ENCODE measurements at places on chromosomes 5 and 9.

- DNase-seq: no peak
Observed at GRCh38 chr5:57037355-57037754, 85.4 kb upstream of the MIER3 start.

- no peak for DNase-seq
Observed at GRCh38 chr5:109959652-109960051, 269.9 kb downstream of the MAN2A1 start.

DNA sequence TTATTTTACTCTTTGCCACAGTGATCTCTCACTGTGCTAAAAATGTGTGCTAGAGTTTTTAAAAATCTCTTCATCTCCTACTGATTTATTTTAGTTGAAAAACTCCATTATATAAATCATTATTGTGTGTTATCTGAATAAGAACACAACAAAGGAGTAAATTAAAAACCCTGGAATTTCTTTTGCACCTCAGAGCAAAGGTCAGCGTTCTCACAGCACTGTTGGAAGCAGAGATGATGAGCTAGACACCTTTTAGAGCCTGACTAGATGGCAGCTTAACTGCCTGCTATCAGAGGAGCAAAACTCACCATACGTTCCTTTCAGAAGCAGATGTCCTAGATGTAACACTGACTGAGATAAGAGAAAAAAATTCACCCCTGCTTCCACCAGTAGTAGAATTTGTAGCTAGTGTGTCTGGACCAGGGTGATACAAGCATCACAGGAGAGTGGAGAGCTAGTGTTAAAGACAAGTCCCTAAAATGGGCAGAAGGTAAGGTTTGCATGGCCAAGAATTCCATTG, 147.1 kb downstream of the ENTREP1 start:
- no peak for DNase-seq

DNA sequence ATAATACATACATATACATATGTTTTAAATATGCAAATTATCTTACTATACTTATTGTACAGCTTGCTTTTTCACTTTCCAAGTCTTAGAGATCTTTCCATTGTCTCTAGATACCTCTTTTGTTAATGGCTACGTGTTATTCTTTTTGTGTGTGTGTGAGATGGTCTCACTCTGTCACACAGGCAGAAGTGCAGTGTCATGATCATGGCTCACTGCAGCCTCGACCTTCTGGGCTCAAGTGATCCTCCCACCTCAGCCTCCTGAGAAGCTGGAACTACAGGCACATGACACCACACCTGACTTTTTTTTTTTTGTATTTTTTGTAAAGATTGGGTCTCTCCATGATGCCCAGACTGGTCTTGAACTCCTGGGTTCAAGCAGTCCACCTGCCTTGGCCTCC, 2.8 kb downstream of the OSMR start:
- DNase-seq: no peak

DNA sequence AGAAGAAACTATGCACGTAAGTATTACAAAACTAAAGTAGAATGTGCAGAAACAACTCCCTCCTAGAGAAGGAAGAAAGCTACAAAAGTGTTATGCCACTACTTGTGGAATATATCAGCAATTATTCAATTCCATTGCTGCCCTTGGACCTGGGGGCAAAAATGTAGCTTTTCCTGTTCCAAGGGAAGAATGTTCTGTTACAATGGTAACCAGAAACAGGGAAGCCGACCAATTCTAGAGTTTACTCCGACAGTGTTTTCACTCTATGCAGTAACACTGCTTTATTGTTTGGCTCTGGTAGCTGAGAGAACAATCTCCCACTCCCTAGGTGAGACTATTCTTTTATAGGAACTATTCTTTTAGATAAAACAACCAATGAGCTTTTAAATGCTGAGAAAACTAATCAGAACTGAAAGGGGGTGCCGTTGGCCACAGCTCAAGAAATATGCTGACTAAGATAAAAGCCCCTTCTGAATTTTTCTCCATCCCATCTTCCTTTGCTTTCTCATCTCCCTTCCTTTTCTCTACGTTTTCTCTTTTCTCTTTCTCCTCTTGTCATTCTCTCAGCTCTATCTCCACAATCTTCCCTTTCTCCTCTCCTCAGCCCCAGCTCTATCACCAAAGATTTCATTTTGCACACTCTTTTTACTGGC, 54.1 kb downstream of the SLC1A3 start:
- no peak for DNase-seq

GRCh38 chr9:76996700-76997099, 22.8 kb upstream of the FOXB2 start:
- DNase-seq: no peak

GRCh38 chr5:66769839-66770617, 173.8 kb downstream of the MAST4 start:
- no peak for DNase-seq
